ENCODE measurements at places on chromosomes 1 and 21.

DNA sequence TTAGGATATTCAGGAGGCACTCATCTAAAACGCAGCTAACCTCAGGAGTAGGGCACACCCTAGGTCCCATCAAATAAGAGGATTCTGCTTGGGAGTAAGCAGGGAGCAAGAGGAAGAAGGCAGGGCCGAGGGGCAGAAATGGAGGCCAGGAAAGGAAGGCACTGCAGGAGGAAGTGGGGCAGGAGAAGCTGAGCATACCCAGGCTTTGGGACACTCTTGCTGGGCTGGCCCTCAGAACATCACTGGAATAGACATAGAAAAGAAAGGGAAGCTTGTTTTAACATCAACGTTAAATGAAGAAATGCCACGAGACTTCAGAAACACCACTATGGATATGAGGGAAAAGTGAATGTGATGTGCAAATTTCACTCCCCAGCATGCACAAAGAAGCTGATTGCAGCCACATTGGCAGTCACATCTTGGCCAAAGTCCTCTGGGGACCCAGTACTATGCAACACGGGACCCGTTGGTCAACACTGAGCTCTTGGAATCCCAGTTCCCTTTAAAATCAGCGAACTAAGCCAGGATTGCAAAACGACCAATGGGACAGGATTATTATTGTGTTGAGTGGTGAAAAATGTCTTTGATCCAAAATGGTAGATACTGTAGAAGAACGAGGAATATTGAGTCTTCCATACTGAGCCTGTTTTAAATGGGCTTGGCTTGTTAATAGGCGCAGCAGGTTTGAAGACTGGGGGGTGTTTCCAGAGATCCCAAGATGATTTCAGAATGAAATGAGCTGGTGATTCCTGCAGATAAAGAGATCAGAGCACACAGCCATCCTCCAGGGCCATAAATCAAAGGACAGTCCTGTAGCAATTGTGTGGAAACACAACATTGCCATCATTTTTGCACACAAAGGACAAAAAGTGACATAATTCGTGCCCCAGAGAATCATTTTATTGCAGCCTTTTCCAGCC lies 152.4 kb downstream of the TOMM20 start:
- DNase-seq = no peak

GRCh38 chr1:226677027-226678020 lies 61.8 kb downstream of the ITPKB start:
- DNase-seq = no peak

GRCh38 chr1:215643592-215644321 lies 76.7 kb downstream of the KCTD3 start:
- no peak for DNase-seq

DNA sequence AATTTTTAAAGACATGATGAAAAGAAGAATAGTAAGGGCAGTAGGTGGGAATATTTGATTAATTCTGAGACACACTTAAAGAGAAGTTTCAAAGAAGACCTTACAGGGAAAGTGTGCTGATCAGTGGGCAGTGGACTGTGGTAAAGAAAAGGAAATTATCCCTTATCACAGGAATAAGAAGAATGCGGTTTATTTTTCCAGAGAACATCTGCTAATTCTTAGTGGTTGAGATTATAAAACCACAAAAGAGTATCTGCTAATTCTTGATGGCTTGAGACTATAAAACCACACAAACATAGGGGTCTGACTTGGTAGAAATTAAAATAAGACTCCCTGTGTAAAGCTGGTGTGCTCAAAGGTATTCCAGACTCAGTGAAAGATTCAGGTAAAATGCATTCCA lies 60.0 kb upstream of the KCTD3 start:
- DNase-seq = no peak

DNA sequence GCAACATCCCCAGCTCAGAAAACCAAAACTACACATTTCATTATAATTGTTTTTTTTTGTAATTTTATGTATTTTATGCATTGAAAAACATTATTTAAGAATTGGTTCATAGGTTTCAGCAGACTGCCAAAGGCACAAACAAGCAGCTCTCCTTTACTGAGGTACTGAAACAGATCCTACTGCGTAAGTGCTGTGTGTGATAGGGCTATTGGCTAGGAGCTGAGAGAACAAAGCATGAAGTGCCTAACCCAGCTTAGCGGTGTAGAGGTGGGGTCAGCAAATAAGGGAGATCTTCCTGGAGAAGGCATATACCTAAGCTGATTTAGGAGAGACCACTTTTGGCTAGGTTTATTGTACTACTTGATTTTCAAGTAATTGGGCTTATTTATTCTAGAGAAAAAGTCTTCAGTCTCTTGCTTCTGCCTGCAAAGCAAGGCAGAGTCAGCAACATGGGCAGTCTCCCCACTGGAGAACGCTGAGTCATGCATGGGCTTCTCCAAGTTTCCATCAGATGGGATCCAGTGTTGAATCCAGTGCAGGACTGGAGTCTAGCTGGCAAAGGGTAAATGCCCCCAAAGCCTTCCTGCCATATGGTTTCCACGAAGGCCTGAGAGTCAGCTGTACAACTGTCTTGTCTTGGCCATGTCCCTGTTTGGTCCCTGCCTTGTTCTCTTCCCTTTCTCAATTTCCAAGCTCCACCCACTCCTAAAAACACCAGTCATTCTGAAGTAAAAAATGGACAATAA lies 18.0 kb upstream of the YTHDF2 start:
- no peak for DNase-seq

DNA sequence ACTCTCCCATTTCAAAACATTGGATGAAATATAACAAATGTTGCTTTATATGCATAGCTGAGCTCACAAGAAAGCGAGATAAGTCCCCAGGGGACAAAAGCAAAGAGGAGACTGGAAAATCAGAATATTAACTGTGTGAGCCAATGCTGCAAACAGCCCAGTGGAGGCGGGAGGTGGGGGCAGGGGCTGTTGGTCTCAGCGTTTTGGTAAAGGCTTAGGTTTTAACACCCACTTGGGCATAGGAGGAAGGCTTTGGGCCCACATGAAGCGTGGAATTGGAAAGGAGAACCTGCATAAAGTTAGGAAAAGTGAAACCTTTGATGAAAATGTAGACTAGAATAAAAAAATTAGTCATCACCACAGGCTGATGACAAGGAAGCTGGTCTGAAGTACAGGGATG lies 30.2 kb upstream of the SMIM12 start:
- no peak for DNase-seq

DNA sequence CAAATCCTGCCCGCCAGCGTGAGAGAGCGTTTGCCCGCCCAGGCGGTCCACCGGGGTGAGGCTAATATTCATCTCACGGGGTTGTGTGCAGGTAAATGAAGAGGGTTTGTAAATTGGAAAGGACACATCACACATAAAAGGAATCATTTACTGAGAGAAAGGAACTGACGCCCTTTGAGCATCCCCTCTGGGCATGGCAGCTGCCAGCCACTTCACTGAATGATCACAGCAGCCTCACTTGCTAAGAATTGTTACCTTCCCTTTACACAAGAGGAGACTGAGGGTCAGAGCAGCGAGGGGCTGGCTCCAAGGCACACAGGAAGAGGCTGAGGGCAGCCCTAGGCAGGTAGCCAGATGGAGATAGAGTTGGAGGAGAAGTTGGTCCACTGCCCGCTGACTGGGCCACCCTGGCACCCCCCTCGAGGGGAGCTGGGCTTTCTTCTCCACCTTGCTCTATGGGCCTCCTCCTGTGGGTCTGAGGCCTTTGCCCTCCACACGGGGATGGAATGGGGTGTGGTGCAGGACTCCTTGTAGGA lies 96.0 kb downstream of the FOXD2 start:
- DNase-seq = no peak

DNA sequence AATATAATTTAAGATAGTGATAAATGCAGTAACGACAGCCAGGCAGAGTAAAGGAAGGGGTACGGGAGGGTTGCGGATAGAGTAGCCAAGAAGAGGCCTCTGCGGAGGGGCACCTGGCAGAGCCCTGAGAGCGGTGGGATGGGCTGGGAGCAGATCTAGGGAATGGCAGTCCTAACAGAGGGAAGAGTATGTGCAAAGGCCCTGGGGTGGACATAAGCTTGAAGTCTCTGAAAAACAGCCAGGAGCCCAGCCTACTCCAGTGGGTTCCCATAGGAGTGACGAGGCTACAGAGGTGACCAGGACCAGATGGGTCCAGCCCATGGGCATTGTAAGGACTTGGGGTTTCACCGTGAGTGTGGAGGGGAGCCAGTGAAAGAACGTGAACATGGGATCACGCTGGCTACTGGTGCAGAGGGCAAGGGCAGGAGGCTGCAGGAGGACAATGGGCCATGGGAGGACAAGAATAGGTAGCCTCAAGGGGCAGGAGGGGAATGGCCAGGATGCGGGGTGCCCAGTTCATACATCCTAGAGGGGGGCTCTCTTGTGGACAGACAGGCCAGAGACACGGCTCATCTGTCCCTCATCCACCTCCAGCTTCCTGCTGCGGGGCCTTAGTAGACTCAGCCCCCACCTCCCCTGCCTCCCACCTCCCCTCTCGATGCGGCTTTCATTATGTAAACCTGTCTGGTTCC lies 185.7 kb upstream of the VAMP3 start:
- DNase-seq = no peak

- DNase-seq = no peak
Measured at GRCh38 chr1:100671601-100672000, 47.9 kb upstream of the VCAM1 start.

DNA sequence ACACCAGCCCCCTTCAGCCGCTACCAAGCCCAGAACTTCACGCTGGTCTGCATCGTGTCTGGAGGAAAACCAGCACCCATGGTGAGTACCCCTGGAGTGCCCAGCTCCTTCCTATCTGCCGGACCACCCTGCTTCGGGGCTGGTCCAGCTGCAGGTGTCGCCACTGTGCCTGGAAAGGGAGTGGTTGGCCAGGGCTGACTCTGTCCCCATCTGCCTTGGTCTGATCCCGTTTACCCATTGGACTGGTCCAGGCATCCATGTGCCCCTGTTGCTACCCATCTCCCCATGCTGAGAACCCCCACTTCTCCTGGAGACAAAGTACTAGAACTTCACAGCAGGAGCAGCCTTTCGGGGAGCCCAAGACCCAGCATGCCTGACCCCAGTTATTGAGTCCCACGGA lies 118.6 kb upstream of the KLHDC7A start:
- DNase-seq = no peak

DNA sequence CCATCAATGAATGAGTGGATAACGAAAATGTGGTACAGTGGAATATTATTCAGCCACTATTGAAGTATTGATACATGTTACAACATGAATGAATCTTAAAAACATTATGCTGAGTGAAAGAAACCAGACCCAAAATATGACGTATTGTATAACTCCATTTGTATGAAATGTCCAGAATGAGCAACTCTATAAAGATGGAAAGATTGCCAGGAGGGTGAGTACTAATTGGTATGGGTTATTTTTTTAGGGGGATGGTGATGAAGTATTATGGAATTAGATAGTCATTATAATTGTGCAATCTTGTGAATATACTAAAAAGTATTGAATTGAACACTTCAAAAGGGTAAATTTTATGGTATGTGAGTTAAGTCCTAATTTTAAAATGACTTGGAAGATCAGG lies 278.6 kb downstream of the SIPA1L2 start:
- DNase-seq = no peak

DNA sequence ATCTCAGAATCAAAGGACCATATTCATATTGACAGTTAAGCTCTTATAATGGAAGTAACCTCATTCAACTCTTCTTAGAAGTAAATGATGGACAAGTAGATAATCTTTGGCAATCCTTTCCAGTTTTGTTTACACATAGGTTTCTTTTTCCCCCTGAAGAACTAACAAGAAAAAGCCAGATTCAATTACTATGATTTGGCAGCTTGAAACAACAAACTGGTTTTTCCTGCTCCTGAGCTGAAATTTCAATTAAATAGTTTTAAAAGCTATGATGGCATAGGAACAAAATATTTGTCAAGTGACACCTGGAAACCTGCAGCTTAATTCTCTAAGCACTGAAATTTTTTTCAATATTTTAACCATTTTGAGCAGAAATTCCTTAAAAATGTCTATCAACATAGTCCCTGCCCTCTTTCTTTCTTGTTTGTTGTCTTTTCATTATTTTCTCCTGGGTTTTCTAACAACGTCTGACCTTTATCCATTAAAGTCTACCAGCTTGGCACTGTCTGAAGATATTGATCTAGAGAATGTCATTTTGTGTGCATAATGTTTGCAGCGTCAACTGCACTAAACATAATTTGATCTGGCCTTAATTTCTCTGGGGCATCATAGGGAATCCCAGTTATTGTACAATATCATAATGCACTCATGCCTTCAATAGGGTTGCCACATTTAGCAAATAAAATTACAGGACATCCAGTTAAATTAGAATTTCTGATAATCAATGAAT lies 4.0 kb upstream of the SLC35A3 start:
- no peak for DNase-seq

DNA sequence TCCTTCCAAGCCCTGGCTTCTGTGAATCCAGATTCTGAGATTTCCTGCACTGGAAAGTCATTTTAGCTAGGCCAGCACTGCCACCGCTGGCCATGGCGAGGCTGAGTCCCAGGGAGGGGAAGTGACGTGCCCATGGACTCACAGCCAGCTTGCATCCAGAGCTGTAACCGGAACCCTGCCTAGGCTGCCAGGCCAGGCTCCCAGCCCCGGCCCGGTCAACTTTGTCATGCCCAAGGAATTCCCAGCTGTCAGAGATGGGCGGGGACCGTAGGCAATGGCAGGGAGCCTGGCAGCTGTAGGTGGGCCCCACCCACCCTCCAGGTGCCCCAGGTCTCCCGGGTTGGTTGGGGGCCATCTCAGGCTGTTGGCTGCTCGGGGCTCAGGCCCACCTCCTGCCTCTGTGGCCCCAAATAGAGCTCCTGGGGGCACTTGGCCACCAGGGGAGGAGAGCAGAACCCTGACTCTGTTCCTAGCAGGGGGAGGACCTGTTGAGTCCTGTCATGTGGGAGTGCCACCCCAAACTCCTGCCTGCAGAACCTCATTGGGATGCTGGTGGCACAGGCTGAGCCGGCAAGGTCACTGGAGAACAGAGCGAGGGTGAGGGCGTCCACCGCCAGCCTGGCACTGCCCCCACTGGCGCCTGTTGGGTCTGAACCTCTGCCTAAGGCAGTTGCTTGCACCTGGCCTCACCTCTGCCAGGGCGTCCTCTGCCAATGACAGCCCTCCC lies 57.8 kb downstream of the FOXO6 start:
- no peak for DNase-seq

GRCh38 chr1:101360506-101360905 lies 123.7 kb downstream of the S1PR1 start:
- DNase-seq = no peak

GRCh38 chr1:32427264-32427963 lies 33.2 kb upstream of the BSDC1 start:
- no peak for DNase-seq

DNA sequence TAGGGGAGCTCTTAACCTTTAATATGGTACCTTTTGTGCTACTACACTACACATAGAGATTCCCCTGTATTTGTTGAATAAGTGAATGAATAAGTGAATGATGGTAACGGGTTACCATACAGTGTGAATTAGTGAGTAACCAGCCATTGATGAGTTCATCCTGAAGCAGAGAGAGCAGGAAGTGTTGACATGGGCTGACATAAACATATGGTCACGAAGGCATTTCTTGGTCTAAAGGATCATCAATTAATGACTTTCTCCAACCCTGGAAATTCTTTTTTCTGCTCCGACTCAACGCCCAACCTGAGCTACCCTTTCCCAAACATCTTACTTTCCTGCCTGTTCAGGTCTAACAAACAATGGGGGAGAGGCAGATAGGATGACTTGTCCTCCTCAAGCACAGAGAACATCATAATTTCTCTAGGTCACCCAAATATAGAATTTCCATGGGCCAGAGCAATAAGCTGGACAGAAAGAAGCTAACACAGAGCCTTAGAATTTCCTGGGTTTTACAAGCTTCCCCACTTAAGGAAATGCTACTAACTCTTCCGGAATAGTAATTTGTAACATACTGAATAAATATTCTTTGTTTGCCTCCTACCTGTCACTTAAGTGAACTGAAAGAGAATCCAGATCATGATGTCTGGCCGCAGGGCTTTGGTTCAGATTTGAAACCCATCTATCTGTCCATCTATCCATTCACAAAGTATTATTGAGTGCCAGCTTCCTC lies 114.7 kb upstream of the NGF start:
- DNase-seq = no peak
